ENCODE measurements at places on chromosomes 1 and 21.

- DNase-seq, result no peak
Measured at GRCh38 chr1:62271134-62271533, 48.1 kb downstream of the KANK4 start.

- DNase-seq, result no peak
Measured at GRCh38 chr1:8889925-8890785, 11.7 kb upstream of the ENO1 start.

- DNase-seq, result no peak
Measured at GRCh38 chr1:230864441-230864840, 3.9 kb downstream of the C1orf198 start.

DNA sequence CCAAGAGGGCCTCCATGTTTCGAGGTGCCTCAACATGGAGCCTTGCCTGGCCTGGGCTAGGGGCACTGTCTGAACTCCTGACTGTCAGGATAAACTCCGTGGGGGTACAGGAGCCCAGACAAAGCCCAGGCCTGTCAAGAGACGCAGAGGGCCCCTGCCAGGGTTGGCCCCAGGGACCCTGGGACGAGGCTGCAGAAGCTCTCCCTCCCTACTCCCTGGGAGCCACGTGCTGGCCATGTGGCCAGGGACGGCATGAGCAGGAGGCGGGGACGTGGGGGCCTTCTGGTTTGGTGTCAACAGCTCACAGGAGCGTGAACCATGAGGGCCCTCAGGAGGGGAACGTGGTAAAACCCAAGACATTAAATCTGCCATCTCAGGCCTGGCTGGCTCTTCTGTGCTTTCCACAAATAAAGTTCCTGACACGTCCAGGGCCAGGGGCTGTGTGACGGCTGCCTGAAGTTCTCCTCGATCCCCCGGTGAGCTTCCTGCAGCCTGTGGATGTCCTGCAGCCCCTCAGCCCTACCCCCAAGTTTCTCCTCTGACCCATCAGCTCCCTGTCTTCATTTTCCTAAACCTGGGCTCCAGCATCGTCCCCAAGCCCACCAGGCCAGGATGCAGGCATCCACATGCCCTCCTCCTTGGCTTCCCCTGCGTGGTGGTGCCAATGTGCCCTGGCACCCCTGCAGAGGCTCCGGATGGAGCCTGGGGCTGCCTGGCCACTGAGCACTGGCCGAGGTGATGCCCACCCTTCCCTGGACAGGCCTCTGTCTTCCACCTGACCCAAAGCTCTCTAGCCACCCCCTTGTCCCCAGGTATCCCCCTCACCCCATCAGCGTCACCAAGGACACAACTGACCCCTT lies 12.8 kb upstream of the LRRC3 start:
- DNase-seq, result no peak

GRCh38 chr21:36806103-36806502 lies 107.2 kb downstream of the SIM2 start:
- DNase-seq, result no peak

GRCh38 chr21:38133240-38133639 lies 123.6 kb upstream of the KCNJ15 start:
- no peak for DNase-seq

GRCh38 chr1:168686666-168687065 lies 42.3 kb downstream of the DPT start:
- no peak for DNase-seq

DNA sequence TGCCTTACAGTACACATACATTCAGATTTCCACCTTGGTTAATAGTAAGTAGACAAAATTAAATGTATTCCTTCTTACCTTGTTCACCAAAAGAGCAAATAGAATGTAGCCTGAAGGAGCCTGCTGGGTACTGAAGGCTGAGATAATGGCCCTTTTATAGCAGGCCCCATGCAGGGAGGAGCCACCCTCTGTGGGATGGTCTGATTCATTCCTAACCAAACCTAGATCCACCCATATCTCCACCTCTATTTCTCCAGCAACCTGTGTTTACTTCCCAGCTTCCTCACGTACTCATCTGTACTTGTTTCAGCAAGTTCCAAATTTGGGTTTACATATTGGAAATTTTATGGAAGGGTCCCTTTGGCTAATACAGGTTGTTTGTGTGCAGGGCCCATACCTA lies at the start of gene FLG:
Gene FLG (minus strand): TSS at position 129 of the 400 bp plus-strand sequence. CDS start 9,783 bp downstream, outside the sequence.
- DNase-seq, result no peak

DNA sequence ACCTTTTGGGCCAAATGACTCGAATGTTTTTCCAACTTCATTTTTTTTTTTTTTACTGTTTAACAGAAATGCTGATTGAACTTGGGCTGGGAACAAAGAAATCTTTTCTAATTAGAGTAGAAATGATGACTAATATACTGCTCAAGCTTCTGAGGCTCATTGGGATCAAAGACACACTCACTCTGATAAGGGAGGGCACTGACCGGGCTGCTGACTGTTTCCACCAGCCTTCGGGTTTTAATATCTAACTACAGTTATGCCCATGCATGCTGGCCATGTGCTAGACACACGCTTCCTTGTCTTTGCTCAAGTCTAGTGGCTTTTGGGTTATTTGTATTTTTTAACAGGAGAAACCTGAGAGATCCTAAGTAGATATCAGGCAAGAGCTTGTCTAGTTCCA lies 16.8 kb downstream of the ZBTB18 start:
- no peak for DNase-seq

- DNase-seq, result no peak
Measured at GRCh38 chr1:165524639-165525285, 19.0 kb upstream of the LRRC52 start.

GRCh38 chr1:192807211-192808162 lies 1.4 kb upstream of the RGS2 start:
- DNase-seq, result peak; percentile 5

- no peak for DNase-seq
Measured at GRCh38 chr1:5901150-5901549, 91.1 kb downstream of the NPHP4 start.

- no peak for DNase-seq
Measured at GRCh38 chr1:208008534-208008933, 97.6 kb upstream of the CD34 start.

DNA sequence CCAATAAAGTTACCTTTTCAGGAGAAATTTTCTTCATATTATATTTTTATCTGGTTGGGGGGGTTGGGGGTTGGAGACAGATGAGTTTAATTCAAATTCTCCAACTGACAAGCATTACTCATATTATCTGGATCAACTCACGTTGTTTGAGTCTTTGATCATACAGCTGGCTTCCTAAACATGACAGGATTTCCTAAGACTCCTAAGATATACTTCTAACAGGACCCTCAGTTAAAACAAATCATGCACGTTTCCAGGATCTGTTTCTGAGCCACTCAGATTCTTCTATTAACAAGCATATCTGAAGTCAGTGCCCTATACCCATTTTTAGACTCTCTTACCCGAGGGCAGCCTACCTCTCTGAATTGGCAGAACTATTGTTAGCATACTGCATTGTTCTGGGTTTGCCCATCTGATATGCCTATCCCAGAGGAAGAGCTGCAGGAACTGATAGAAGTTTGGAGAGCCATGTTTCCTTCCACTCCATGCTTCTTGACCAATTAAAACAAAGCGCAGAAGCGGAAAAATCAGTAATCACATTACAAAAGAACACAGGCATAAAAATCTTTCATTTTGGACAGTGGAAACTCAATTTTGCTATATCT lies 653.9 kb downstream of the LTN1 start:
- no peak for DNase-seq

- no peak for DNase-seq
Measured at GRCh38 chr1:75855010-75855409, 58.3 kb downstream of the MSH4 start.

DNA sequence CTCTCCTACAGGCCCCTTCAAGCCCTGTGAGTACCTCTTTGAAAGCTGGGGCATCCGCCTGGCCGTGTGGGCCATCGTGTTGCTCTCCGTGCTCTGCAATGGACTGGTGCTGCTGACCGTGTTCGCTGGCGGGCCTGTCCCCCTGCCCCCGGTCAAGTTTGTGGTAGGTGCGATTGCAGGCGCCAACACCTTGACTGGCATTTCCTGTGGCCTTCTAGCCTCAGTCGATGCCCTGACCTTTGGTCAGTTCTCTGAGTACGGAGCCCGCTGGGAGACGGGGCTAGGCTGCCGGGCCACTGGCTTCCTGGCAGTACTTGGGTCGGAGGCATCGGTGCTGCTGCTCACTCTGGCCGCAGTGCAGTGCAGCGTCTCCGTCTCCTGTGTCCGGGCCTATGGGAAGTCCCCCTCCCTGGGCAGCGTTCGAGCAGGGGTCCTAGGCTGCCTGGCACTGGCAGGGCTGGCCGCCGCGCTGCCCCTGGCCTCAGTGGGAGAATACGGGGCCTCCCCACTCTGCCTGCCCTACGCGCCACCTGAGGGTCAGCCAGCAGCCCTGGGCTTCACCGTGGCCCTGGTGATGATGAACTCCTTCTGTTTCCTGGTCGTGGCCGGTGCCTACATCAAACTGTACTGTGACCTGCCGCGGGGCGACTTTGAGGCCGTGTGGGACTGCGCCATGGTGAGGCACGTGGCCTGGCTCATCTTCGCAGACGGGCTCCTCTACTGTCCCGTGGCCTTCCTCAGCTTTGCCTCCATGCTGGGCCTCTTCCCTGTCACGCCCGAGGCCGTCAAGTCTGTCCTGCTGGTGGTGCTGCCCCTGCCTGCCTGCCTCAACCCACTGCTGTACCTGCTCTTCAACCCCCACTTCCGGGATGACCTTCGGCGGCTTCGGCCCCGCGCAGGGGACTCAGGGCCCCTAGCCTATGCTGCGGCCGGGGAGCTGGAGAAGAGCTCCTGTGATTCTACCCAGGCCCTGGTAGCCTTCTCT lies 23.5 kb downstream of the UBE2T start:
- DNase-seq, result no peak

DNA sequence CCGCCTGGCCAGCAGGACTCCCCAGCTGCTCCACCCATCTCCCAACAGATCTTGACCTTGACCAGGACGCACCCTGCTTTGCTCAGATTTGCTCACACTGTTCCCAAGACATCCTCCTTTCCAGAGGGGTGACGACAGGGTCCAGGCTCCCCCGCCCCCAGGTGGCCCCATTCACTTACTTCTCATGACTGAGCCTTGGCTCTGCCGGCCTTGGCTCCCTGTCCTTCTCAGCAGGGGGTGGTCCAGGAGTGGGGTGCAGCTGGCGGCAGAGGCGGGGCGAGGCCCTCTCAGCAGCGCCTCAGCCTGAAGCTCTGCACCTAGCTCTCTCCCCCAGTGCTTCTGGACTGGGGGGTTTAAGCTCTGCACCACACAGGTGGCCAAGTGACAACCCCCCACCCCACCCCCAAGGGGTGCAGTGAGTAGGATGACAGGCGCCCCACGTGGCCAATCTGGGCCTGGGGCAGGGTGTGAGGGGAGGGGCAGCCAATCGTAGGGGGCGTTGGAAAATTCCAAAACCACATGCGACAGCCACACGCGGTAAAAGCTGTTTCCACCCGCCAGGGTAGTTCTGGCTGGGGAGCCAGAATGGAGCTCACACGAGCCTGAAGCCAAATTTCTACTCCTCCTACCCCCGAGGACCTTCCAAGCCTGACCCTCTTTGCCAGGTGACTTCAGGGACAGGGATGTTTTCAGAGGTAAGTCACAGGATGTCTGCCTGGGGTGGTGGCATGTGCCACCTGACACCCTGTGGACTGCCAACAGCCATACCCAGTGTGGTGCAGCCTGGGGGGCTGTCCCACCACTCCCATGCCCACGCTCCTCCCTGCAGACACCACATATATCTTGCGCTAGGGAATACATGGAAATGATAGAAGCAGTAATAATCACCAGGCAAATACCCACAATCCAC lies 5.6 kb downstream of the RORC start:
- DNase-seq, result peak; percentile 46

DNA sequence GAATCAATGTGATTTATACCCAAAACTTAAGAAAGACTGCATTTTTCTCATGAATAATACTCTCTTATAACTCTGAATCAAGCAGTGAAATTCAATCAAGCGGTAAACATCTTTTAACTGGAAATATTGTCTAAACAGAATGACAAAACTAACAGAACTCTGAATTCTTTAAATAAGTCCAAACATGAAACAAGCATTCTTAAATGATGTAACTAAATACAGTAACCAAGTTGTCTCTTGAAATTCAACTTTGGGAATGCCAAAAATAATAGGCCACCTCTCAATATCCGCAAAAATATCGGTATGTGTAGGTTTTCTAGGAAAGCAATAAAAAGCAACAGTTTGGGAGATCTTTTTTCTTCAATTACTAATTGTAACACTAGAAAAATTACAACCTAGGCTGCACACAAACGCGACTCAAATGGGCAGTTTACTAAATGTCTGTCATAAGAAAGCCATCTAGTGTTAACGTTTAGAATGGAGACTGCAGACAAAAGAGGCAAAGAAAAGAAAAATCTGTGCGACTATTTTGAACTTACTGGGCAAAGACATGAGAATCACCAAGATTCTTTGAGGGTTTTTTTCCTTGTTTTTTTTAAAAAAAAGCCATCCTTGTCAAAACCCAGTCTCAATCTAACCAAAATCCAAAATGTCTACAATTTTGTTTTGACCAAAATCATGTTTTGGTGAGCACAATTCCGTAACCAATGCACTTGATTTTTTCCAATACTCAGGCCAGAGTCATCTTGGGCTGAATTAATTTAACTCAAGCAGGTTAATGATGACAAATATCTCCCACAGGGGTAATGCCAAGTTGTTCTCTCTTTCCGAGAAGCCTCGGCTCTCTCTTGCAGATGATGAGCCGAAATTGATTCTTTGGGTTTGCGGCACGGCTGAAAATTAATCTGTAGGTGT lies 1.3 kb downstream of the SIPA1L2 start:
- DNase-seq, result no peak

- no peak for DNase-seq
Measured at GRCh38 chr1:232555494-232556210, 74.3 kb downstream of the SIPA1L2 start.

DNA sequence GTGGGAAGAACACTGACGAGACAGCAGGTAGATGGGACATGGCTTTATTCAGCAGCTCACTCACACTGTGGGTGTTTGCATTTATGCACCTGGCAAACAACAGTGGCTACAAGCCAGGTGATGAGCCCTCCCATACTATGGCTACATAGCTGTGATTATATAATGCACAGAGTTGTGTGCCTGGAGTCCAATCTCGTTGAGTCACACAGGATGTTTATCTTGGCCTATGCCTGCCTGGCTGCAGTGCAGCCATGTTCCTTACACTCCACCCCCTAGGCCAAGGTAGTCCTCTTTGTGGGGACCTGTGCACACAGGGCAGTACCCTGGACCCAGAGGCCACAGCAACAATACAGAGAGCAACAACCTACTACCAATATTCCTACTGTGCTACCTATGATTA lies 1643.8 kb downstream of the MRPL39 start:
- no peak for DNase-seq

- DNase-seq, result peak; percentile 78
Measured at GRCh38 chr1:157090196-157090647, 9.4 kb downstream of the ETV3L start.

All from activated T-helper 9 cell treated with anti-CD3 and anti-CD28 coated beads, Interleukin-2, amount 50 U/mL, for 16 hours (primary cell).